ENCODE measurements at places on chromosomes 3 and 15.

GRCh38 chr3:164048451-164048850 lies 1029.8 kb downstream of the SI start:
- no peak overlapping the region for H3K27ac ChIP-seq
- H3K36me3 ChIP-seq, result no peaks in the 10 kb centered on the region
- no peak for DNase-seq
- no peaks in the 10 kb centered on the region for H3K27me3 ChIP-seq
- H3K4me1 ChIP-seq, result no peaks in the 10 kb centered on the region
- H3K4me3 ChIP-seq, result no peak overlapping the region

DNA sequence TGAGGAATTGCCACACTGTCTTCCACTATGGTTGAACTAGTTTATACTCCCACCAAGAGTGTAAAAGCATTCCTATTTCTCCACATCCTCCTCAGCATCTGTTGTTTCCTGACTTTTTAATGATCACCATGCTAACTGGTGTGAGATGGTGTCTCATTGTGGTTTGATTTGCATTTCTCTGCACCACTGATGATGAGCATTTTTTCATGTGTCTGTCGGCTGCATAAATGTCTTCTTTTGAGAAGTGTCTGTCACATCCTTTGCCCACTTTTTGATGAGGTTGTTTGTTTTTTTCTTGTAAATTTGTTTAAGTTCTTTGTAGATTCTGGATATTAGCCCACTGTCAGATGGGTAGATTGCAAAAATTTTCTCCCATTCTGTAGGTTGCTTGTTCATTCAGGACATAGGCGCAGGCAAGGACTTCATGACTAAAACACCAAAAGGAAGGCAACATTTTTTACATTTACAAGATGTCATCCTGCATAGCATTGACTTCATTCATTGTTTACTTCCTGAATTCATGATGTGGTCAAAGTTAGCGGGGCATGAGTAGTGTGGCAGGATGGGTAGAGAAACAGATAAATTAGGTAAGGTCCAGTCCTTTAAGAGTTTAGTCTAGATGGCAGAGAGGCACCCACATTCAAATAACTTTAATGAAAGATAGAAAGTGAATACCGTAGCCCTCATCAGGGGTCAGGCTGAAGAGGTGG lies 45.1 kb upstream of the LPP start:
- no peaks in the 10 kb centered on the region for H3K4me1 ChIP-seq
- H3K27ac ChIP-seq, result no peak overlapping the region
- no peaks in the 10 kb centered on the region for H3K27me3 ChIP-seq
- no peak overlapping the region for H3K4me3 ChIP-seq

DNA sequence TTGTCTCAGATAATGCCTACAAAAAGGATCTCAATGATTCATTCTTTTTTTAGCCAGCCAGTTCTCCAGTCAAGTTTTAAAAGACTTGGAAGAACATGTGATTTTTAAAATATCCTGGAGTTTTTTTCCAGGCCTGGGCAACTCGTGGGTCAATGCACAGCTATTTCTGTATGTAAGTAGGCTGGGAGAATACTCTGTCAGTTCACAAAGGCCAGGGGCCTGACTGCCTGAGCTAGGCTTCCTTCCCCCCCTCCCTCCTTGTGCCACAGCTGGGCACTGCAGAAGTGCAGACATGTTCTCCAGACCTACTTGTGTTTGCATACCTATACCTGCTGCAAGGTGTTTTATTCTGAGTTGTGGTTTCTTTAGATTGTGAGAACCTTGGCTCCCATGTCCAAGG lies 43.7 kb downstream of the CTDSPL start:
- H3K36me3 ChIP-seq, result no peaks in the 10 kb centered on the region
- peaks cover 22% of the 10 kb centered on the region for H3K4me1 ChIP-seq
- no peak for DNase-seq
- H3K4me3 ChIP-seq, result no peak overlapping the region
- no peak overlapping the region for H3K27ac ChIP-seq

GRCh38 chr15:62079594-62079993 lies 12.8 kb downstream of the C2CD4A start:
- H3K4me1 ChIP-seq, result no peaks in the 10 kb centered on the region
- no peaks in the 10 kb centered on the region for H3K27me3 ChIP-seq
- no peak for DNase-seq
- no peak overlapping the region for H3K4me3 ChIP-seq
- H3K36me3 ChIP-seq, result no peaks in the 10 kb centered on the region

- H3K27me3 ChIP-seq, result no peaks in the 10 kb centered on the region
- H3K4me3 ChIP-seq, result no peak overlapping the region
- DNase-seq, result no peak
- H3K36me3 ChIP-seq, result no peaks in the 10 kb centered on the region
These were observed 243.3 kb downstream of the FAM43A start for GRCh38 chr3:194928831-194929577.

DNA sequence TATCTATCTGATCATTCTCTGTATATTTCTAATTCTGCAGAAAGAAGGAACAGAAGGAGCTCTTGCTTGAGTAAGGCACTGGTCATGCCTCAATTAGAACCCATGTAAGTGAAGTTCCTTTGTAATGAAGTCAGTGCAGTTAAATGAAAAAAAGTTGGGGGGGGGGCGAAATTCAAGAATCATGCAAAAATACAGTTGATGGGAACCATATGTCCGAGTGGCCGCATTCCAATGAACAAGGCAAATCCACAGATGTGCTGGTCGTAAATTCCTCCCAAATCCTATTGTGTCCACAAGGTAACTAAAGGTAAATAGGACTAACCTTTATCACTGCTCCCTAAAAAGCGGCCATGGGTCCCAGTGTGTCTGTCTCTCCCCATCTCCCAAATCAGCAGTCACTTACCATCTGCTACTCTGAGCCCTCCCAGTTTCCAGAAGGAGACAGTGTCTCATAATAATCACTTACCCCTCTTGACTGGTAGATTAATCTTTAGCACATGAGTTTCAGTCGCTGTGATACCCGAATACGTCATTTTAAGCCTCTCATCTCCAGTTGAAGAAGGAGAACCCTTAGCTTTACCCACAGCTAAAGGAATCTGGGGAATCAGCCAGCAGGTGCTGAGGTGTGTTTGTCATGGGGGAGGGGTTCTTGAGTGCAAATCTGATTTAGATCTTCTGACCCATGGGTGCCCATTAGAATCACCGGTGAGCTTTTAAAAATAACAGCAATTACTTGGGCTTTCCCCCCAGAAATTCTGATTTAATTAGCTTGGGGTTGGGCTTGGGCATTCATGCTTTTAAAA lies 56.3 kb upstream of the EPHB3 start:
- H3K27me3 ChIP-seq, result peaks cover 51% of the 10 kb centered on the region
- no peaks in the 10 kb centered on the region for H3K36me3 ChIP-seq
- no peak overlapping the region for H3K4me3 ChIP-seq

- no peak overlapping the region for H3K4me3 ChIP-seq
- H3K36me3 ChIP-seq, result no peaks in the 10 kb centered on the region
- H3K4me1 ChIP-seq, result no peaks in the 10 kb centered on the region
- no peak for DNase-seq
- no peaks in the 10 kb centered on the region for H3K27me3 ChIP-seq
- no peak overlapping the region for H3K27ac ChIP-seq
These were observed 151.8 kb upstream of the TGFBR2 start for GRCh38 chr3:30454636-30455035.

DNA sequence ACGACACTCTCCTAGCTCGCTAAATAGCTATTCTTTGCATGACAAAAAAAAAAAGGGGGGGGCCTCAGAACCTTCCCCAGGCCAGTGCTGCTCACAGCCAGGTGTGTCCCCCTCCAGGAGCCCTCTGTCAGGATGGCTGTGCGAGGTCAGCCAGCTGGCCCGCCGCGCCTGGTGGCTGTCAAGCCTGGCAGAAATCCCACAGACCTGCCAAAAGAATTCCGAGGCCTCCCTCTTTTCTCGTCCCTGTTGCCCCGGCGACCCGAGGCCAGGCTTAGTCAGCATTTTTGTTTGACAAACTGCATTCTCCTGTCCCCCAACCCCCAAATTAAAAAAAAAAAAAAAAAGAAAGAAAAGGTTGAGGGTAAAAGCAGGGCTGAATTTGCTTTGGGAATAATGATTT lies 61.9 kb downstream of the TM4SF4 start:
- H3K4me3 ChIP-seq, result no peak overlapping the region
- H3K27ac ChIP-seq, result peak overlapping the region; percentile 38
- peaks cover 30% of the 10 kb centered on the region for H3K4me1 ChIP-seq
- DNase-seq, result peak; percentile 26
